AG08395 (cell line): ENCODE measurements at places on chromosomes 2 and 18.

GRCh38 chr18:23943104-23943503, 71.5 kb upstream of the TTC39C start:
- DNase-seq = no peak

DNA sequence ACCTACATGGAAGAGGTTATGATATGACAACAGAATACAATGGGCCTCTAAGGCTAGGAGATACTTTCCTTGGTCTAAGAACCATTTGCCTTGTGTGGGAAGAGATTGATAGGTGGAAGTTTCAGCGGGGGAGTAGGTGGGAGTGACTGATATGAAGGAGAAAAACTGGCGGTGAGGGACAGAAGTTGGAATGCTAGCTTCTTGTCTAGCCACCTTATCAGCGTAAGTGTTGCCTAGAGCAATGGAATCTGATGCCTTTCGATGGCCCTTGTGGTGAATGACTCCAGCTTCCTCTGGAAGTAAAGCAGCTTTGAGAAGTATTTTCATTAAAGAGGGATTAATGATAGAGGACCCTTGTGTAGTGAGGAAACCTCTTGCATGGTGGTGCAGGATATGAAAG, 121.3 kb upstream of the GULP1 start:
- DNase-seq = no peak

- peak; percentile 22 for DNase-seq
Measured at GRCh38 chr18:79590191-79591031, 89.2 kb upstream of the CTDP1 start.

- peak; percentile 45 for DNase-seq
Measured at GRCh38 chr2:38933653-38934052, 44.0 kb downstream of the ARHGEF33 start.

- no peak for DNase-seq
Measured at GRCh38 chr2:150426315-150426714, 61.2 kb downstream of the RND3 start.

DNA sequence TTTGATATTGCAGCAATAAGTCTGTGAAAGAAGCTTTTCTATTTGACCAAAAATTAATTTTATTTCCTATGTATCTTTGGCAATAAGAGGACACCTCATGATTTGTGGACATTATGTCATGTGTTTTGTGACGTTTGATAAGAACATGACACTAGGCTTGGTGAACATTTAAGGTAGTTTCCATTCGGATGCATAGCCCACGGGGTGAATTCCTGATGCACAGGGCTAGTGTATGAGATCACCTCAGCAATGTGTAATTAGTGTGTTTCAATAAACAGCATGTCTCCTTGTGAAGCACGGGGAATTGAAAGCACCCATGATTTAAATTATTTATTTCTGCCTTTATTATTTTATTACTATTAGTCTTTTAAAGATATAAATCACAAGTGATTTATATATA, 146.1 kb upstream of the LINC00305 start:
- DNase-seq = no peak

DNA sequence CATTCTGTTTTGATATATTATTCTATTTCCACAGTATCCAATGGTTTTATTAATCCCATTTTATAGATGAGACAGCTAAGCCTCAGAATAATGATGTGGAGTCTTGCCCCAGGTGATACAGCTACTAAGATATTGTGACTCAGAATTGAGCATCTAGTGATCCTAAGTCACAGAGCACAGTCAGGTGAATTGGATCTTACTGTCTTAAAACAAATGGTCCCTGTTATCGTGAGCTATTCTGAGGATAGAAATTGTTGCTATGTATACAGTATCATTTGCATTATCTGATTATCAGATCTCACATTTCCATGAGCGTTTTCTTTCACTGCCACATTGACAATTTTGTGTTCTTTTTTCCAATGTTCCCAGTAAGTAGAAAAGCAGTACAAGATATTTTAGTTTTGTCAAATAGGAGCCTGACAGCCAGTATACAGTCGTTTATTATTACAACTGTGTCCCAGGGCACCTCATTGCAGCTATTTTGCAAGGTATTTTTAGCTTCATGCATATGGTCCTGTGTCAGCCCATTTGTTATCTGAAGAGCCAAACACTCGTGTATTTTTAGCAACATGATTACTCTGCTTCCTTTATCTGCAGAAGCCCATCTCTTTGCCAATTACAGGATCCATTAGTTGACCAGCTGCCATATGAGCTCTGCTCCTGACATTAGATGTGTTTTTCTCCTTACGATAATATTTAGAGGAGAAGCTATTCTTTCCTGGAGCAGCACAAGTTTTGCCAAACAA, 25.1 kb upstream of the SGPP2 start:
- no peak for DNase-seq

- peak; percentile 11 for DNase-seq
Measured at GRCh38 chr18:77203071-77203470, 46.6 kb upstream of the GALR1 start.

GRCh38 chr2:211141646-211142045, 585.2 kb downstream of the CPS1 start:
- DNase-seq = no peak

- DNase-seq = no peak
Measured at GRCh38 chr2:239892441-239893235, 132.5 kb downstream of the NDUFA10 start.

GRCh38 chr2:149258531-149258930, 71.9 kb upstream of the LYPD6 start:
- no peak for DNase-seq

DNA sequence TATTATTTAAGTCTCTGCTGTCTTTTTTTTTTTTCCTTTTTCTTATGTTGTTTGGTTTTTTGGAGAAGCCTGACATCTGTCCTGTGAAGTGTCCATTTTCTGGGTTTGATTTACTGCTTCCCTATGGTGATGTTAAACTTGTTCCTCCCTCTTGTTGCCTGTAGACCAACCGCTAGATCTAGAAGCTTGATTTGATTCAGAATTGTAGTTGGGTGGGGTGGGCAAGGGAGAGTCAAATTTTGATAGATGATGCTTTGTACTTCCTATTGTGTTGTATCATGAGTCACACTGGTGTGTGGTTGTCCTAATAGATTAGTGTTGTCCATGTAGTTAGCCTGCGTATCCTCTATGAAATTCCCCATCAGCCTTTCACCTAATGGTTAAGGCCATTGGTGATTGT, 35.4 kb downstream of the CAB39 start:
- DNase-seq = no peak
